Stimulated activated CD4-positive, alpha-beta T cell treated with anti-CD3 and anti-CD28 coated beads, TNF-alpha, amount 100 ng/mL, for 1 hour (primary cell): ENCODE measurements at places on chromosomes 5 and 9.

DNA sequence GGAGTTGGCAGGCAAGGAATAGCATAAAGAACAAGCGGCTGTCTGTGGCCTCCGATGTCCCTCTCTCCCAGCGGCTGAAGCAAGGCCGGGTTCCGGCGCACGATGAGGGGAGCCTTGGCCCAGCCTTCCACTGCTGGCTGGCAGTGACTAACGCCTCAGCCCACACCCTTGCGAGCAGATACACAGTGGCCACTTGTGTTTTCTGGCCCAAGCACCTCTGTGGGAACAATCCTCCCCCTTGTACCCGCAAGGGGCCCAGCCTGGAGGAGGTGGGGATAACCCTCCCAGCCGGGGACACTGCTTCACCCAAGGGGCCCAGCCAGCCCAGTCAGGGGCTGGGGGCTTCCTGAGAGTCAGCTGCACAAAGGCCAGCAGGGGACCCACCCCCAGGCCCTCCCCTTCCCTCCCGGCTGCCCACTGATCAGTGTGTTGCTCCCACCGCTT lies 23.2 kb downstream of the STK10 start:
- no peak for DNase-seq

- DNase-seq: no peak
These were observed 312.2 kb downstream of the SPOCK1 start for GRCh38 chr5:137186759-137187461.

- DNase-seq: no peak
These were observed 625.5 kb upstream of the WWC1 start for GRCh38 chr5:167665841-167666375.

DNA sequence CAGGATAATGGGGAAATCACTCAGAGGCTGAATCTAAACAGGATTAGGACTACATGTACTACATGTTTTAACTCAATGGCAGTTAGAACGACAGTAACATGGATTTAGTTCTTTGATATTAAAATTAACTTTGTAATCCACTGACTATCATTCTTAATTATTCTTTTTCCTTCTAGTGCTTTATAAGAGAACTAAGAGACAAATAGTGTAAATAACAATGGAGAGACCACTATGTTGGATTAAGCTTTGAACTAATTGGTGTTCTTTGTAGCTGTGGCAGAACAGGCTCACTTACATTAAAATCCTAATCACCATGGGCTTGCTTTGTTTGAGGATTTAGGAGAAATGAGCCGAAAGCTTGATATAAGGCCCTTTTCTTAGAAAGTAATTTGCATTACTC lies 18.8 kb downstream of the NMRK1 start:
- DNase-seq: no peak

DNA sequence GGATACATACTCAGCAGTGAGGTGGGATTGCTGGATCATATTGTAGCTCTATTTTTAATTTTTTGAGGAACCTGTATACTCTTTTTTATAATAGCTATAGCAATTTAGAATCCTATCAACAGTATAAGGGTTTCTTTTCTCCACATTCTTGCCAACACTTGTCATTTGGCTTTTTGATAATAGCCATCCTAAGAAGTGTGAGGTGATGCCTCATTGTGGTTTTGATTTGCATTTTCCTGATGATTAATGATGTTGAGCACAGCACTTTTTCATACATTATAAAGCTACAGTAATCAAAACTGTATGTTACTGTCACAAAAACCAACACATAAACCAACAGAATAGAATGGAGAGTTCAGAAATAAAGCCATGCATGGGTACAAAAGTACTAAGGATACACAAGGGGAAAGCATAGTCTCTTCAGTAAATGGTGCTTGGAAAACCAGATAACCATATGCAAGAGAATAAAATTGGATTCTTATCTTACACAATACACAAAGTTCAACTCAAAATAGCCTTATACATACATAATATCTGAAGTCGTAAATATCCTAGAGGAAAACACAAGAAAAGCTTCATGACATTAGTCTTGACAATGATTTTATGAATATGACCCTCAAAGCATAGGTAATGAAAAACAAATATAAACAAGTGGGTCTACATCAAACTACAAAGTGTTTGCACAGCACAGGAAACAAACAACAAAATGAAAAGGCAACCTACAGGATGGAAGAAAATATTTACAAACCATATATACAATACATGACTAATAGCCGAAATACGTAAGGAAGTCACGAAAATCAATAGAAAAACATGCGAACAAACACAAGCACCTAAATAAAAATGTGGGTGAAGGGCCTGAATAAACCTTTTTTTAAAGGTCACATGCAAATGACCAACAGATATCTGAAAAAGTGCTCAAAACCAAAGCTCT lies 287.8 kb upstream of the DAB2 start:
- no peak for DNase-seq

DNA sequence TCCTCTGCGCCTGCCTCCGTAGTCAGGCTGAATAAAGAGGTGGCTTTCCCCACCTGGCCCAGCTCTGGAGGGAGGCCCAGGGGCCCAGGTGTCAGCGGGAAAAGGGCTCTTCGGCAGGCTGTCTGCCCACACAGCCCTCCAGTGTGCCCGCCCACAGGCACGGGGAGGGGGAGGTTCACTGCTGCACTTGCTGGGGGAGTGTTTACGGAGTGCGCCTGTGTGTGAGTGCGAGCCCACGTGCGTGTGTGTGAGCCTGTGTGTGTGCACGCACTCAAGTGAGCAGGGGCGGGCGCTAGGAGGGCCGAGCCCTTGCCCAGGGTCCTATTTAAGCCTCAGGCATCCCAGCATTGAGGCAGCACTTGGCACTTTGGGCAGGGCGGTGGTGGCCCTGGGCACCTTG lies 10.9 kb downstream of the DNLZ start:
- DNase-seq: no peak

DNA sequence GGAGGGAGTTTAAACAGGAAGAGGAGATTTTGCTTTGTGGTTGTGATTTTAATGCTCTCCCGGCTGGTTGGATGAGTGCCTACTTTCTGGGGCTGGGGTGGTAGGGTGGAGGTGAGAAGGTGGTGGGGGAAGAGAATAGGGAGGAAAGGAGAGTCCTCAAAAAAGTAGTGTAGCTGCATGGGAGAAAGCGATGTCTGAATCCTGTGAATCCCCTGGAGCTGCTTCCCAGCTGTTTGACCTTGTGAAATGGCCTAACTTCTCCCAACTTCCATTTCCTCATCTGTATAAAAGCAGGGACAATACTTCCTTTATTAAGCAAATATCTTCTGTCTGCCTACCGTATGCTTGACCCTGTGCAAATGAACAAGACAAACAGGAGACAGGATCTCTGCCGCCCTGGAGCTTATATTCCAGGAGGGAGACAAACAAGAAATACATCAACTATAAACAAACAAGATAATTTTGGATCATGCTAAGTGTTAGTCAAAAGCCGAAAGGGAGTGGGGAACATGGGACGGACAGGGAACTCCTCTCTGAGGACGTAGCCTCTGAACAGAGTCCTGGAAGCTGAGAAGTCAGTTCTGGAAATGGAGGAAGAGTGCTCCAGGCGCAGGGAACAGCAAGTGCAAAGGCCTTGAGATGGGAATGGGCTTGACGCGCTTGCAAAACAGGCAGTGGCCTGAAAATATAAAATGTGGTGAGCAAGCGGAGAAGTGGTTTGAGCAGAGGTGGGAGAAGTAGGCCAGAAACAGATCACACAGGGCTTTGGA lies 103.5 kb downstream of the SPRY4 start:
- DNase-seq: no peak

- DNase-seq: no peak
These were observed 79.8 kb upstream of the FBXL7 start for GRCh38 chr5:15420201-15420600.

DNA sequence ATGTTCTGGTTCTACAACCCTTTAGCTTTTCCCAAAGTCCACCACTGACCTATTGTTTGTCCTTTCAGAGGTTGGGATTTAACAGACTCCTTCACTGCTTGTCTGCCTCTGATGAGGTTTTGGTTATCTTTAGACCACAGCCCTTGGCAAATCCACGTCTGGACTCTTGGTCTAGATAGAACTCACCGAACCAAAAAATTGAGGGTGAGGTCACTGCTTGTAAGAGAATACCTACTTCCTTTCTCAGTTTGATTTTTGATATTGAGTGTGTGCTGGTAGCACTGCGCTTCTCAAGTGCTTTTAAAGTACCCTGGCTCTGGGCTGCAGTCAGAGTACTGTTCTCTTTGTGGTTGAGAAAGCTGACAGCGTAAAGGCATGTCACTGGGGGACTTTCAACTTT lies 61.7 kb downstream of the JMY start:
- DNase-seq: no peak

GRCh38 chr5:80076131-80077050 lies 41.2 kb downstream of the THBS4 start:
- no peak for DNase-seq

- DNase-seq: no peak
These were observed 18.9 kb upstream of the MLANA start for GRCh38 chr9:5871785-5872184.

DNA sequence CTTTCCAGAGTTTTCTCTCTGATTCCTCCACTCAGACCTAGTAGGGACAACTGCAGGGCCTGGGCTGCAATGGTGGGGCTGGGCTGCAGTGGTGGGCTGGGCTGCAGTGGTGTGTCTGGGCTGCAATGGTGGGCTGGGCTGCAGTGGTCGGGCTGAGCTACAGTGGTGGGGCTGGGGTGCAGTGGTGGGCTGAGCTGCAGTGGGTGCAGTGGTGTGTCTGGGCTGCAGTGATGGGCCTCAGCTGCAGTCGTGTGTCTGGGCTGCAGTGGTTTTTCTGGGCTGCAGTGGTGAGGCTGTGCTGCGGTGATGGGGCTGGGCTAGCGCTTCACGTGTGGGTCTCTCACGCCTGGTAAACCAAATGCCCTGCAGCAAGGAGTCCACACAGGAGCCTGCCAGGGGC lies 27.4 kb downstream of the ABO start:
- no peak for DNase-seq

DNA sequence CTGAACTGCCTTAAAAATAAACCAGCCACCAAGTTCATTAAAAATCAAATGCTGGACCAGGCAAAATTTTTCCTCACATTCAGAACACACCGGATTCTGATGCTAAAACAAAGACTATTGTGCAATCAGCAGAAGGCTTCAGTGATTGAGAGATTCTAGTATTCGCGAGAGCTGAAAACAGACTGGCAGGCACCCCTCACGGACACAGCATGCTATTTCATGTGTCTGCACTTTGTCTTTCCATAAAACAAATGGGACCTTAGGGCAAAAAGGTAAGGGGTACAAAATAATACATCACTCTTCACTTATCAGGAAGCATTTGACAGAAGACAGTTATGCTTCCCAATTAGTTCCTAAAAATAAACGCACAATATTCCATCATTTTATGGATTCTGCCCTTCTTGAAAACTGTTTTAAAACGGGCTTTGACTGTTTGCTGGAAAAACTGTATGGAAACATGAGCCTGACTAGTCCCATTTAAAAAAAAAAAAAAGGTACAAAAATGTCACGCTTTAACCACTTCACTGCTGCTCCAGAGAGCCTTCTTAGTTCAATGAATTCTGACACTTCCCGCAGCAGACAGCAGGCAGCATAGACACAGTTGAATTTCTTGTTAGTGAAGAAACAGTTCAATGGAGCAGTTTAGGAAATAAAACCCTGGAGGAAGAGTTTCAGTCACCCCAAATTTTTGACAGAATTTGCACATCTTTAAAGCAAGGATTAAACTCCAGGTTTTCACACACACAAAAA lies 99.2 kb downstream of the MED27 start:
- no peak for DNase-seq

DNA sequence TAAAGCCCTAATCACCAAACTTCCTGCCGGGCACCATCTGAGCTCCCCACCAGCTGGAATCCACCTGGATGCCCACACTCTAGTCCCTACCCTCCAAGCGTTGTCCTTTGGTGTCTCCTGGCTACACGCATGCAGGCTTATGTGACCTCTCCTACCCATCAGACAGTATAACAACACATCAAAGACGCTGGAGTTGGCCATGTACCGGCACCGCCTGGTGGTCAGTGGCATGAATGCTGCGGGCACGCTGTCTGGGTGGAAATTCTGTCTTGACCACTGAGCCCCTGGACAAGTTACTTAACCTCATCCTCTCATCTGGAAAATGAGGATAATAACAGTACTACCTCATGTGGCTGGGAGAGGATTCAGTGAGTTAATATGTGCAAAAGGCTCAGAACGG lies 23.4 kb upstream of the CORO2A start:
- no peak for DNase-seq

- no peak for DNase-seq
These were observed 9.4 kb downstream of the VDAC1 start for GRCh38 chr5:133995341-133995740.

GRCh38 chr5:129909225-129909624 lies 5.0 kb downstream of the CHSY3 start:
- DNase-seq: no peak

DNA sequence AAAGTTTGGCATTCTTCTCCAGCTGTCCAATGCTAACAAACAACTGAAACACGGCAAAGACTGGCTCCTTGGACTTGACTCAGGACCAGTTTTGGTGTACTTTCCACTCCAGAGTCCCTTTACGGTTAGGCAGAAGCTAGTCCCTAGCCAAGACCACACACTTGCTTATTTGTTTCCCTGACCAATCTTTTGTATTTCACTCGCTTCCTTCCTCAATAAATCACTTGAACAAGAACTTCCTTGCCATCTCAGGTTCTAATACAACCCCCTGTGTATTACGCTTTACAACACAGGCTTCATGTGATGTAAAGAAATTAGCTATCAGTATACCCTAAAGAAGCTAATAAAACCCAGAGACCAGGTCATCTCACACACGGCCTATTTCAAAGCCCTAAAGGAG lies 947.5 kb upstream of the CTNND2 start:
- no peak for DNase-seq

- DNase-seq: no peak
These were observed 97.7 kb downstream of the GDNF start for GRCh38 chr5:37742111-37742510.

DNA sequence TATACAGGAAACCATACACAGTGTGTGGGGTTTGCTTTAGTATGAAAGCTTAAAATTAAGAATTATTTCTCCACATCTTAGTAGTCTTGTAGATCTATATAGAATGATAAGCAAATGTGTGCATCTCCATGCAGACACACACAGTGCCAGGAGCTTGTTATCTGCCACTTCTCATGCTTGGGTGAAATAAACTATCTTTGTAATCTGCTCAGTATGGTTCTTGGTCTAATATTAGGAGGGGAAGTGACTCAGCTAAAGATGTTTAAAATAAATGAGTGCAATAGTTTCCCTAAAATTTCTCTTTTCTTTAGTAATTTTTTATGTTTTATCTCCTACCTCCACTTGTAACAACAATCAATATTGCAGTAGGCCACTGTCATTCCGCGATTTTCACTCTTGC lies 689.6 kb downstream of the TAF11L14 start:
- no peak for DNase-seq

GRCh38 chr5:54520940-54521339 lies 3.4 kb downstream of the SNX18 start:
- DNase-seq: no peak

GRCh38 chr5:127112347-127112864 lies 39.1 kb upstream of the C5orf63 start:
- DNase-seq: no peak

DNA sequence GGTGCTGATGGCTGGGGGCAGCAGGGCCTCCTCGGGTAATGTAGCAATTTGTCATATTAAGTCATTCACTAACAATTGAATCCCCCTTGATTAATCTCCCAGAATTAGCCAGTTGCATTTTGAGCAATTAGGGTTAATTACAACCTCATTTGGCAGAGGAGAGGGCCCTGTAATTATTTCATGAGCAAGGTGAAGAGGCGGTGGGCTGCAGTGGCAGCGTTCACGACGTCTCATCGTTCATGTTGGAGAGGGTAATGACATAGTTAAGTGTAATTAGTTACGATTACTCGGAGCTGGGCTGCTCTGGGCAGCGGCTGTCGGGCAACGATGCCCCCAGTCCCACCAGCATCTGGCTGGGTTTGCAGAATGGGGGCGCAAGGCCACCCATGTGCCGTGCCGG lies 46.0 kb downstream of the NEK6 start:
- DNase-seq: no peak
